Retinal pigment epithelial cell (primary cell): ENCODE measurements at places on chromosomes 6 and 20.

DNA sequence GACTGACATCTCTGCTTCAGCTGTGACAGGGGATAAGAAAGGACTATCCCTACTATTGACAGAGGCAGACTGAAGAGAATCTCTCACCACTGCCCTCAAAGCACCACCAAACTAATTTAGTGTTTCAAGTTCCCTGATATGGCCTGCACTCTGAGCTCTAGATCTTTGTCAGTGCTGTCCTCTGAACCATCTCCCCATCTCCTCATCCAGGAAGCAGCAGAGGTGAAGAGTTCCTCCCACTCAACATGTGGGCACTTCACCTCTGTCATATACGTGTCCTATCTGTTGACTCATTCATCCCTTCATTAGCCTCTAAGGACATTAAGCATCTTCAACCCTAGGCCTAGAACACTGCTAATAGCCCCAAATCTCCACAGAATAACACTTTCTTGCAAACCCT lies 14.1 kb downstream of the FAM210B start:
- DNase-seq = no peak

DNA sequence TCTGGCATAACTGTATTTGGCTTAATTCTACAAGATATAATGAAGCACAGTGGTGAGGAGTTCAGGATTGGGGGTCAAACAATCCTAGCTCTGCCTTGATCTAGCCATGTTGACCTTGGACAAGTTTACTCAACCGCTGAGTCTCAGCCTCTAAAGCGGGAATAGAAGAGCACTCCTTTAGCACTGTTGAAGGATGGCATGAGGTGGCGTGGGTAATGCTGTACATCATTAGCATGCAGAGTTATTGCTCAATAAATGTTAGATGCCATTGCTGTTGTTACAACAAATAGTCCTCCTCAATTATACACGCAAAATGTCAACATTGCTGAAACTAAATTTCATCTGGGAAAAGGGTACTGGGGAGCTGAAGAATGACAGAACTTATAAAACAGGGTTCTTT lies 78.6 kb downstream of the KIF13A start:
- DNase-seq = no peak

DNA sequence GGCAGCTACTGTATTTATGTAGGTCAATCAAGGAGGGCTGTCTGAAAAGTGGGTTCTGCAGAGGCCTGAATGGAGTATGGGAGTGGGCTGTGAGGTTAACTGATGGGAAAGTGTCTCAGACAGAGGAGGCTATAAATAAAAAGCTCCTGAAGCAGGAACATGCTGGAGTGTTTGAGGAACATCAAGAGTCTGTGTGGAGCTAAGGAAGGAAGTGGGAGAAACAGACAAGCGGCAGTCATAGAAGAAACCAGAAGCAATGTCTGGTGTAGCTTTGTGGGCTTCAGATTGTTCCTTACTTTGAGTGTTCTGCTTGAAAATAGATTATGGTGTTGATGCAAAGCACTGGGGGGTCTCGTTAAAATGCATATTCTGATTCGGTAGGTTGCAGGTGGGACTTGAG lies 101.5 kb upstream of the OGFRL1 start:
- DNase-seq = no peak

DNA sequence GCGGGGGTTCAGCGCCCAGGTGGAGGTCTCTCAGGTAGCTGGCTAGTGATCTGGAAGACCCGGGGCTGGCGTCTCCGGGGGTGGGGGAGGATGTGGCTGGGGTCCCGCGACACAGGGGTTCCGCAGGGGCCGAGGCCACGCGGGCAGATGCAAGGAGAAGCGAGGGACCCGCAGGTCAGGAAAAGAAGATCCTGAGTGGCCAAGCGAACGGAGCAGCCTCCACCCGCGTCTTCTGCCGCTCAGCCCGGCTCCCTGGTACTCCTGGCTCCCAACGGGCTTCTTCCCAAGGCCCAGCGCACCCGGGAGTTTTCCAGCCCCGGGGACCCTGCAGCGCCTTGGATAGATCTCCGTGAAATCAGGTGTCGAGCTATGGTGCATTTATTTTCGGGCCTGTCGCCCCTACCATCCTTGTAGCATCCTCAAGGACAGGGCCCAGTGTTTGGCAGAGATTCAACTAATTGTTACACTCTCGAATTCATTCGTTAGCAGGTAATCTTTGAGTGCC lies 682 bp upstream of the CHD6 start:
- no peak for DNase-seq
